ENCODE measurements at places on chromosomes 3 and 15. TPM values are rescaled to one million over a fixed set of nuclear protein-coding genes. Genes with fewer than 3 reads are reported as not detected.

GRCh38 chr3:190321789-190322603 is at the start of gene CLDN1:
TSS of gene CLDN1 (minus strand) at chr3:190322446. CDS start at chr3:190322206, 240 bp downstream.
- peak; percentile 87 for DNase-seq

Gene SLC27A2
- 43.1 TPM for total RNA-seq

Gene QTRT2
- total RNA-seq, result 19.5 TPM

Gene CISH
- total RNA-seq, result 19.9 TPM

Gene RETNLB
- 58.5 TPM for total RNA-seq

Gene UROC1
- total RNA-seq, result not detected

Gene EXD1
- total RNA-seq, result not detected
